ENCODE measurements at places on chromosomes 1 and 21. TPM values are rescaled to one million over a fixed set of nuclear protein-coding genes. Genes with fewer than 3 reads are reported as not detected.

DNA sequence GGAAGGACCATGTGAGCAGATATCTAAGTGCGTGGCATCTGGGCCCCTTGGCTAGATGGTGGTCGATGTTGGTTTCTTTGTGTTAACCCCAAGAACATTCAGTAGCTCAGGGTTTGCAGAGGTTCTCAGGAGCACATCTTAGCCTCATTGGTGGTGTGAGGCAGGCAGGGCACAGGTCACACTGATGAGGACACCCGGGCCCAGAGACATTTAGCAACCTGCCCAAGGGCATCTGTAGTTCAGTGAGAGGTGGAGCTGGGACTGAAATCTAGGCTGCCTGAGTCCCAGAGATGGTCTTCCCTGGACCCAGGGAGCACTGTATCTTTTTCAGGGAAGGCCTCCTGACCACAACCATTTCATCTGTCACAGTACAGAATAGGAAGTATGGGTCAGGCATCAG lies 859 bp upstream of the SLC5A9 start:
- H3K27ac ChIP-seq = no peak overlapping the region
- H3K36me3 ChIP-seq = no peaks in the 10 kb centered on the region
- H3K4me3 ChIP-seq = no peak overlapping the region
- H3K27me3 ChIP-seq = no peaks in the 10 kb centered on the region
- H3K4me1 ChIP-seq = no peaks in the 10 kb centered on the region
- DNase-seq = no peak

GRCh38 chr1:26697978-26698849 lies 2.4 kb downstream of the ARID1A start:
- no peaks in the 10 kb centered on the region for H3K36me3 ChIP-seq
- DNase-seq = peak; percentile 70
- peaks cover 35% of the 10 kb centered on the region for H3K4me1 ChIP-seq

GRCh38 chr1:182357171-182357570 lies 34.4 kb downstream of the GLUL start:
- no peak overlapping the region for H3K27ac ChIP-seq
- no peaks in the 10 kb centered on the region for H3K27me3 ChIP-seq
- no peak overlapping the region for H3K4me3 ChIP-seq
- no peaks in the 10 kb centered on the region for H3K36me3 ChIP-seq
- no peaks in the 10 kb centered on the region for H3K4me1 ChIP-seq

DNA sequence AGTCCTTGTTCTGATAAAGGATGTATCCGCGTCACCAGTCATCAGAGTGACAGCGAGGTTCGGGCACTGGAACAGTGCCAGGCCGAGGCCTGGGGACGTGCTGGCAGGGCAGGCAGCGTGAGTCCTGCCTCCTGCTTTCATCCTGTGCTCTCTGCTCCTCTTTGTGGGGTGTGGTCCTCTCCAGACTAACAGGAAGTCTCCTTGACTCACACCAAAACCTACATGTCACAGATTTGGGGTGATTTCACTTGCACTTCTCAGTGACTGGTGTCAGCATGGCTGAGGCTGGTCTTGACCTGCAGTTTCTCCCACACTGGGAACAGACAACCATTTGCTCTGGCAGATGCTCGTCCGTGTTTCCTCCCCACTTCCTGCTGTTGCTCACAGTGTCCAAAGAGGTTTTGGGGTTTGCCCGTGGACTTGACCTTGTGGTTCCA lies 8.8 kb upstream of the NLRP3 start:
- H3K4me1 ChIP-seq = no peaks in the 10 kb centered on the region
- no peak overlapping the region for H3K4me3 ChIP-seq
- H3K27ac ChIP-seq = no peak overlapping the region
- H3K36me3 ChIP-seq = no peaks in the 10 kb centered on the region
- H3K27me3 ChIP-seq = no peaks in the 10 kb centered on the region

DNA sequence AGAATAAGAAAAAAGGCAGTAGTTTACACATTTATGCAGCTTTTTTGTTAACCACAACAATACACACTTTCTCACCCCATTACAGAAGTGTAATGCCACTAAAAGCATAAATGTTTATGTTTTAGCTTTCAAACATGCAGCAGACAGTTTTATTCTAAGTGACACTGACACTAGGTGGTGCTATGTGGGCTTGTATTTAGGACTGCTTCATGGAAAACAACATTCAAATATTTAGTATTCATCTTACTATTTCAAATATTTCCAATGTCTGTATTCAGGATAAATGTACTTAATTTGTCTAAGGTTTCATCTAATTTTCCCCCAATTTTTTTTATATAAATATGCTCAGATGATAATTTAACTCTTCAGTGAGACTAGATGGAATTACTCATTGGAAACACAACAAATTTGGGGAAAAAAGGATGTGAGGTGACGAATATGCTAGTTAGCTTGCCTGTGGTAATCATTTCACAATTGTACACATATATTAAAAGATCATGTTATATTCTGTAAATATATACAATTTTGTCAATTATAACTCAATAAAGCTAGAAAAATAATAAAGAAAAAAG lies 71.4 kb downstream of the USP1 start:
- no peaks in the 10 kb centered on the region for H3K27me3 ChIP-seq
- H3K4me3 ChIP-seq = no peak overlapping the region
- no peak for DNase-seq

DNA sequence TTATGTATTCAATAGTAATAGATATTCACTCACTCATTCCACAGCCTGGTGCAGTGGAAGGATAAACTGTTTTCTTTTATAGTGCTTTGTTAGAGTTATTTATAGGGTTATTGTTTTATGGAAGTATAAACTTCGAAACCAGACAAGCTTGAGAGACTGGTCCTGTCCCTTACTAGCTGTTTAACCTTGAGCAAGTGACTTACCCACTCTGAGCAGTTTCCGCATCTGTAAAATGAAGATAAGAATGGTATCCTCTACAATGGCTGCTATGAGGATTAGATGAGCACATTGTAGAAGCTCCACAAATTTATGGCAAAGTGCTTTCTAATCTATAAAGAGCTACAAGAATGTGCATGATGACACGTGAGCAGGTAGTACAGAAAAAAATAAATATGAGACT lies 30.8 kb upstream of the EPS15 start:
- no peak for DNase-seq
- no peaks in the 10 kb centered on the region for H3K36me3 ChIP-seq
- no peak overlapping the region for H3K27ac ChIP-seq
- no peaks in the 10 kb centered on the region for H3K4me1 ChIP-seq
- H3K4me3 ChIP-seq = no peak overlapping the region

DNA sequence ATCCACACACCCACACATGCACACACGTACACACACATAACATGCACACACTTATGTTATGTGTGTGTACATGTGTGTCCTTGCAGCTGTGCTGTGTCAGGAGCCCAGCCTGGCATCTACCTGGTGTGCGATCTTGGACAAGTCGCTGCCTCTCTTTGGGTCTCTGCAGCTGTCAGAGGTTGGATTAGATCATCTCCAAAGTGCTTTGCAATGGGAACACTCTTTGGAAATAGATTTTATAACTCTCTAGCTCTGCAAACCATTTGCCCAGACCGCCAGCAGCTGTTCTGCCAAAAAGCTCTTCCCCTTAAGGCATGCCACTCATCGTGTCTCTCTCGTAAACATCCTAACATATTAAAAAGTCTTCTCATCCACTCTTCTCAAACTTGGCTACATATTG lies 4.7 kb downstream of the PKP1 start:
- peak overlapping the region; percentile 86 for H3K27ac ChIP-seq
- no peaks in the 10 kb centered on the region for H3K36me3 ChIP-seq
- H3K27me3 ChIP-seq = peaks cover under 1% of the 10 kb centered on the region
- H3K4me3 ChIP-seq = no peak overlapping the region
- no peak for DNase-seq
- H3K4me1 ChIP-seq = no peaks in the 10 kb centered on the region

DNA sequence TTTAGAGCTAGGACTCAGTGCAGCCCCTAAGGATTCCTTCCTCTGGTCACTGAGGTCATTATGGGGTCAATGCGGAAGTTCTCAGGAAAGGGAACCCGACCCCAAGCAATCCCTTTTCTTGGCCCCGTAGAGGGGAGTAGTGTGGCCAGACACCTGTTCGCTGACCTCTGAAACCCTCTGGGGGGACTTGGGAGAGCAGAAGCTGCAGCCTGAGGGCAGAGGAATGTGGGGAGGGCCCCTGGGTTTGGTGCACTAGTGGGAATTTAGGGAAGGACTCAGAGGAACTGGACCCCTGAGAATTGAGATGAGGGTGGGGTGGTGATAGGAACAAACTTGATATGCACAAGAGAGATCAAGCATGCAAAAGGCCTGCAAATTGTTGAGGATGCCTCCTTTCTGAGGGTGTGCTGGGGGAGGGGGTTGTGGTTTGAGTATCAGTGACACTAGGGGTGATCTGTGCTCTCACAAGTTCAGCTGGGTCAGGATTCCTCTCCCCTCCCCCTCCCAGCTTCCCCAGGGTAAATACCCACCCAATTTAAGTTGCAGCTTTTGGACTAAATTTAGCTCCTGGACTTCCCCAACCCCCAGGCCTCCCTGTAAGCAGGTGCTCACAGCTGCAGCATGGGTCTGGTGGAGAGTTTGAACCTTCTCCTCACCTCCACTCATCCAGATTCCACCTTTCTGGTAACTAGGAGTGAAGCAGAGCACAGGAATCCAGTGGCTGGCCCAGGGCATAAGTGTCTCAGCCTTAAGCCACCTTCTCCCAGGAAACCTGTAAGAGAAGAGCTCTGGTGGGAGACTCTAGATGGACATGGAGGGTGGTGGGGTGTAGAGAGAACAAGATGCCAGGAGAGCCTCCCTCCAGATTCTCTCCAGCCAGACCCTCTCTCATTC lies 13.5 kb downstream of the ADAMTSL4 start:
- no peaks in the 10 kb centered on the region for H3K36me3 ChIP-seq
- peaks cover 70% of the 10 kb centered on the region for H3K4me1 ChIP-seq
- DNase-seq = no peak
- H3K27me3 ChIP-seq = no peaks in the 10 kb centered on the region
- H3K27ac ChIP-seq = peak overlapping the region; percentile 100

DNA sequence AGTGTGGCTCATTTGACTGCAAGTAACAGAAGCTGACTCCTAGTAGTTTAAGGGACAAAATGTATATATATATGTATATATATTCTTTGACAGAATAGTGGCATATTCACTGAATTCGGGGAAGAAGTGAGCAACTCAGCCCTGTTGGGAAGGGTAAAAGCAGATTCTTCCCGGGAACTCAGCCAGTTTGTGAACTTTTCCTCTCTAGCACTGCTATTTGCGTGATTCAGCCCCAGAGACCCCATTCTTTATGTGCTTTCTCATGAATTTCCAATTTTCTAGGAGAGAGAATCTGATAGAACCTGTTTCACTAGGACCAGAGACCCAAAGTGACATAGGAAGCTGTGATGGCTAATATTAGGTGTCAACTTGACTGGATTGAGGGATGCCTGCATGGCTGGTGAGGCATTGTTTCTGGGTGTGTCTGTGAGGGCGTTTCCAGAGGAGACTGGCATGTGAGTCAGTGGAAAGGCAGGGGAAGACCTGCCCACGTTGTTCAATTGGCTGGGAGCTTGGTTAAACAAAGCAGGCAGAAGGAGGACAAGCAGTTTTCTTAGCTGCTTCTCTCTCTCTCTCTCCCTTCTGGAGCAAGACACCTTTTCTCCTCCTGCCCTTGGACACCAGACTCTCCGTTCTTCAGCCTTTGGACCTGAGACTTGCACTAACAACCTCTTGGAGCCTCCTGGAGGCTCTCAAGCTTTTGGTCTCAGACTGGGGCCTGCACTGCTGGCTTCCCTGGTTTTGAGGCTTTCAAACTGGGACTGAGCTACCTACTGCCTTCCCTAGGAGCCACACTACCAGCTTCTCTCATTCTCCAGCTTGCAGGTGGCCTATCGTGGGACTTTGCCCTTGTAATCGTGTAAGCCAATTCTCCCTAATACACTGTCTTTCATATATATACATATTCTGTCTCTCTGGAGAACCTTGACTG lies 93.4 kb upstream of the KCNK1 start:
- H3K36me3 ChIP-seq = no peaks in the 10 kb centered on the region
- no peak for DNase-seq
- H3K27me3 ChIP-seq = no peaks in the 10 kb centered on the region
- H3K4me3 ChIP-seq = no peak overlapping the region
- no peaks in the 10 kb centered on the region for H3K4me1 ChIP-seq
- H3K27ac ChIP-seq = no peak overlapping the region

DNA sequence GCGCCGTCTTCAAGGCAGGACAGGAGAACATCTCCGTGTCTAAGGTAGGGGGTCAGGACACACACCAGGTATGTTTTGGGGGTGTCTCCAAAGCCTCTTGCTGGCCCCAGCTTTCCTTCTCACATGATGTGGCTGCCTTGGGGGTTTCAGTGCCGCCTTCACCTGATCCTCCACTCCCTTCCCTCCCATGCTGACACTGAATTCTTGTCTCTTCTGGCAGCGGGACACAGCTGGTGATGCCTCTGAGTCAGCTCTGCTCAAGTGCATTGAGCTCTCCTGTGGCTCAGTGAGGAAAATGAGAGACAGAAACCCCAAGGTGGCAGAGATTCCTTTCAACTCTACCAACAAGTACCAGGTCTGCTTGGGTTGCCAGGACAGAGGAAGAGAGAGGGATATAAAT lies 13.5 kb downstream of the ATP1A2 start:
- no peak for DNase-seq
- H3K4me3 ChIP-seq = no peak overlapping the region
- no peaks in the 10 kb centered on the region for H3K4me1 ChIP-seq
- no peaks in the 10 kb centered on the region for H3K36me3 ChIP-seq
- H3K27ac ChIP-seq = no peak overlapping the region
- no peaks in the 10 kb centered on the region for H3K27me3 ChIP-seq

GRCh38 chr1:227391879-227392278 lies 73.6 kb upstream of the CDC42BPA start:
- DNase-seq = no peak
- H3K4me3 ChIP-seq = no peak overlapping the region
- H3K36me3 ChIP-seq = no peaks in the 10 kb centered on the region
- no peaks in the 10 kb centered on the region for H3K4me1 ChIP-seq
- H3K27ac ChIP-seq = no peak overlapping the region

DNA sequence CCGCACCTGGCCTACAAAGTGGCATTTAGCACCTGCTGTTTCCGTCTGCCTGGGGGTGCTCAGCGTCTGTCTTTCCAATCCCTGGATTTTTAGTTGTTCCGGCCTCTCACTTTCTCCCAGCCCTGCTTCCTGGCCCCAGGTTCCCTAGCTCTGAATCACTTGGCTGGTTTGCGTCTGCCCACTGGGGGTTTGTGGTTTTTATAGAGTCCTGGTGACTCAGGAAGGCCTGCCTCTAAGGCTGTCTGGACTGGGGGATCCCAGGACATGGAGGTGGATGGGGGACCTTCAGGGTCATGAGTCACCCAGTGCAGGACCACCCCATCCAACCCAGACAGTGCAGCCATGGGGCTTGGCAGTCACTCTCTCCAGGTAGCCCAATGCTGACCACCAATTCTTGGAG lies 53.5 kb downstream of the MRPL37 start:
- no peaks in the 10 kb centered on the region for H3K27me3 ChIP-seq
- H3K36me3 ChIP-seq = no peaks in the 10 kb centered on the region
- no peak overlapping the region for H3K4me3 ChIP-seq
- H3K27ac ChIP-seq = peak overlapping the region; percentile 75

GRCh38 chr1:43007377-43008114 lies 48.9 kb upstream of the SLC2A1 start:
- H3K4me1 ChIP-seq = no peaks in the 10 kb centered on the region
- no peaks in the 10 kb centered on the region for H3K36me3 ChIP-seq
- no peak overlapping the region for H3K4me3 ChIP-seq
- no peak for DNase-seq

The DNALI1 gene
- 20.6 TPM for total RNA-seq

The HSPA6 gene
- total RNA-seq = 17.1 TPM

The TTLL10 gene
- 0.33 TPM for total RNA-seq

The TPTE gene
- total RNA-seq = not detected

The CASZ1 gene
- 39.1 TPM for total RNA-seq

The LCE3D gene
- not detected for total RNA-seq
